ENCODE measurements at places on chromosomes 3 and 15. TPM values are rescaled to one million over a fixed set of nuclear protein-coding genes. Genes with fewer than 3 reads are reported as not detected.

Gene ZNF148
- total RNA-seq, result 45.7 TPM

Gene EEFSEC
- total RNA-seq, result 14.7 TPM

Gene TMEM43
- total RNA-seq, result 52.4 TPM

Gene LRRK1
- 7.2 TPM for total RNA-seq

Gene EPHA3
- total RNA-seq, result 12.9 TPM

Gene ZNF502
- total RNA-seq, result 3.4 TPM

Gene B3GNT5
- total RNA-seq, result 2.5 TPM

Gene SLC28A1
- total RNA-seq, result not detected

Gene TSPAN3
- 126 TPM for total RNA-seq

Gene KIF7
- total RNA-seq, result 5.9 TPM

Gene ALPK3
- total RNA-seq, result 95.2 TPM

Gene SLC22A13
- total RNA-seq, result 0.29 TPM

Gene IL5RA
- 2.2 TPM for total RNA-seq

Gene SLITRK3
- total RNA-seq, result 0.96 TPM

Gene DUOXA1
- 2.1 TPM for total RNA-seq

Gene ZMYND10
- total RNA-seq, result 0.40 TPM

Gene ATG3
- 40.9 TPM for total RNA-seq

Gene GOLGA6B
- total RNA-seq, result not detected
